GM12892 (cell line): ENCODE measurements at places on chromosomes 6 and 20.
A peak's percentile ranks its signal among the peaks of the same experiment; 100 is the strongest.

DNA sequence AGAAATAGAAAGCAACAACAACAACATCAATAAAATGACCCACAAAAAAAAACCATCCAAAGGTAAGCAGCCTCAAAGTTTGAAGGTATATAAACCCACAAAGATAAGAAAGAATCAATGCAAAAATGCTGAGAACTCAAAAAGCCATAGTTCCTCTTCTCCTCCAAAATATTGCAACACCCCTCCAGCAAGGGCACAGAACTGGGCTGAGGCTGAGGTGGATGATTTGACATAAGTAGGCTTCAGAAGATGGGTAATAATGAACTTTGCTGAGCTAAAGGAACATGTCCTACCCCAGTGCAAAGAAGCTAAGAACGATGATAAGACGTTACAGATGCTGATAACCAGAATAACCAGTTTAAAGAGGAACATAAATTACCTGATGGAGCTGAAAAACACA lies 188.8 kb upstream of the BTBD3 start:
- no peak for DNase-seq

DNA sequence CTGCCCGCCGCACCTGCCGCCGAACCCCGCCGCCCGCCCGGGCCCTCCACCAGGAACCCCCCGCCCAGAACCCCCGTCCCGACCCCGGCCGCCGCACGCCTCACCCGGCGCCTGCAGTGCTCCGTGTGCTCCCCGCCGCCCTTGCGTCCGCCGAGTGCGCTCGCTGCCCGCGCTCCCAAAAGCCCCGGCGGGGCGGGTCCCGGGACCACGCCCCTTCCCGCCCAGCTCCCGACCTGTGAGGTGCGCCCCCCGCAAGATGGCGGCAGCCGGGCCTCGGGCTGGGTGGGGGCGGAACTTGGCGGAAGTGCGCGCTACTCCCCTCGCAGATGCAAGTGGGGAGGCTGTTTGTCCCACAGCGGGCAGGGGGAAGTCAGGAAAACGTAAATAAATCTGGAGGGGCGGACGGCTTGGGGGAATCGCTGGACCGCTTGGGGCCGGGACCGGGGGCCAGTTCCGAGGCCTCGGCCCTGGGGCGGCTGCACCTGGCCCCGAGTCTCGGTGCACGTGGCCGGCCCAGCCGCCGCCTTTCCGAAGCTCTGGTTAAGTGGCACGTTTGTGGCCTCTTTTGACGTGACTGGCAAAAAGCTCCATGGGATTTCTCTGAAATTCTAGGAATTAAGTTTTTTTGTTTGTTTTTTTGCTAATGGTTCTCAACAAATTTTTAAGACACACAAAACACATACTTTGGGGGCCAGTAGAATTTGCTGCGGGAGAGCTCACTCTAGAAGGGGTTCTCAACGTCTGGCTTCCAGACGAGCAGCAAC lies at the start of gene EZR:
TSS of gene EZR (minus strand) at position 156 of the 764 bp plus-strand sequence. CDS start 1,275 bp downstream, outside the sequence.
- DNase-seq = peak; percentile 86

GRCh38 chr20:44549123-44549522 lies 27.3 kb upstream of the SERINC3 start:
- no peak for DNase-seq

DNA sequence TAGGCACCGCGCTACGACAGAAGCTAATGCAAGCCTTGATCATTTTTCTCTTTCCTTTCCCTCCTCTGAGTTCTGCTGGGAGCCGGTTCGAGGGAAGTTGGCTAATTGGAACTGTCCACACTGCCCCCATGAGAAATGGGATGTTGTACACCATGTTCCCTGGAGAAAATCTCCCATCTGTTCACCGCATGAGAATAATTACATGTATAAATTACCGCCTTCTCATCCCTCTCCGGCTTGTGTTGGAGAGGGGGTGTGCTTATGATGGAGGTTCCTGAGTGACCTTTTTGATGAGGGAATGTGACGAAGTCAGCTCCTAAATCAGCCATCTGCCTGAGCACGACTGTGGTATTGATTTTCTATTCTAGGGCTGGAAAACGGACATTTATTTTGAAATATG lies 320.2 kb upstream of the SULF2 start:
- DNase-seq = no peak

GRCh38 chr6:36955671-36956445 lies 1.3 kb downstream of the PI16 start:
- no peak for DNase-seq

DNA sequence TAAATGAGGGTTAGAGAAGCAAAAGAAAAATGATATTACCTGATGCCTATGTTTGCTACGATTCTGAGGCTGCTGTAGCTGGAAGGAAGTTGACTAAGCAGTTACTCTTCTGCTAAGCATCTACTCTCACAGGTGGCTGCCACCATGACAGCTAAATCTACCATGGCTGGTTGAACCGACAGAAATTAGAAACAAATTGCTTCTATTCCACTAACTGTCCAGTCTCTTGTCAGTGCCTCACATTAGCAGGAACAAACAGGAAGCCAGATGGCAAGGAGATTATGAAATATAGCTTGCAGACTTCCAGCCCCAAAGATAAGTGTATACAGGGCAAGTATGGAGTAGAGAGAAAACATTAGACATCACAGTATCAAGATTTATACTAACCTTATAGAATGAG lies 59.4 kb upstream of the TMEM200A start:
- no peak for DNase-seq

DNA sequence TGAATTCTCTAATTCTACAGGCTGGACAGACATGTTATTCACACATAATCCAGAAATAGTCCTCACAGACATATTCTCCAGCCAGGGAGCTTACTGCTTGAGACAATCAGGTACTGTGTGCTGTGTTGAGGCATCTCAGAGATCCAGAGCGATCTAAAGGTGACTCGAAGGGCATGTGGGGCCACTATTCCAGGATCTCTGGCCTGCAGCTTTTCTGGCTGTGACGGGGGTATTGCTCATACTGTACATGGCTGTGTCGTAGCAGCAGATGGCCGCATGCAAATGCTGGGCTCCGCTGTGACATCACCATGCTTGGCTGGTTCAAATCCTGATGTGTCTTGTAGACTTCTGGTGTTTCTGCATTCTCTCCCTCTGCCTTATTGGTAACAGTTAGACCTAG lies 37.8 kb downstream of the CD109 start:
- no peak for DNase-seq

GRCh38 chr20:8860011-8860495 lies 208.8 kb upstream of the PLCB4 start:
- DNase-seq = no peak

- DNase-seq = no peak
Observed at GRCh38 chr6:125363039-125363823, 61.5 kb upstream of the HDDC2 start.

DNA sequence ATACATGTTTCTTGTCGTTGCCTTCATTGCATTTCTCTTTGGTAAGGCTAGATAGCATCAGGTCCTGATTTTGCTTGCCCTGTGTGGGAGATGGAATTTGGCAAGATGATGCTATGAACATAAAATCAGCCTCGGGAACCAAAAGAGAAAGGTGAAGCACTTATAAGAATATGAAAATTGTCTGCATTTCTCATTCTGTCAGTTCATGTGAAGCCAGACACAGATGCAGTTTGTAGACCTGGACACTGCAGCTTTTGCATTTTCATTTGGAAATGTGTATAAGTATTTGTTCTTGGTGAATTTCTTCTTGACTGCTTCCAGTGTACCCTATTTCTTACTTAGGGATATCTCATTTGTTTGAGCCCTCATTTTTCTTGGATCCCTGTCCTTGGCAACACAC lies 1.3 kb downstream of the YWHAB start:
- no peak for DNase-seq

DNA sequence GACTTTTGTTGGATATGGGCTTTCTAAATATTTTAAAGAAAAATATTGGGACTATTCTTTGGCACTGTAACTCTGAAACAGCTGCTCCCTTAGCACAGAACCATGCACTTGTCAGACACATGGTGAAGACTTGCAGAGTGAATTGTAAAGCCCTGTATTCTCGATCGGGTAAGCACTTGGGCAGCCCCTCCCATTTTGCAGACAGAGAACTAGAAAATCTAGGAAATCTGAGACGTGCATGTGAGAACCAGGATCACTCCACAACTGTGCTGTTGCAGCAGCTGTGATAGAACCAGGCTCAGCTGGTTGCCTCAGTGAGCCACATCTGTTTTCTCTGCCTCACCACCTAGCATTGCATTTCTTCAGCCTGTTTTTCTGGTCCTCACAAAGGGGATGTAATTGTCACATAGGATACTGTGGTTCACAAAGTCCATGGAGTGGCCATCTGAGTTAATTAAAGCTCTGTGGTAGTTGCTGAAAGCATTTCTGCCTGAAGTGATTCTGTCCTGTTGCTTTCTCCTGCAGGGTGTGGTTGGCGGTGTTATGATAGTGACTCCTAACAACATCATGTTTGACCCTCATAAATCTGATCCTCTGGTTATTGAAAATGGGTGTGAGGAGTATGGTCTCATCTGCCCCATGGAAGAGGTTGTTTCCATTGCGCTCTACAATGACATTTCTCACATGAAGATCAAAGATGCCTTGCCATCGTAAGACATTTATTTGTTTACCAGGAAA lies 71.8 kb upstream of the HINT3 start:
- DNase-seq = no peak

GRCh38 chr6:160005861-160006540 lies 37.1 kb downstream of the IGF2R start:
- DNase-seq = no peak

DNA sequence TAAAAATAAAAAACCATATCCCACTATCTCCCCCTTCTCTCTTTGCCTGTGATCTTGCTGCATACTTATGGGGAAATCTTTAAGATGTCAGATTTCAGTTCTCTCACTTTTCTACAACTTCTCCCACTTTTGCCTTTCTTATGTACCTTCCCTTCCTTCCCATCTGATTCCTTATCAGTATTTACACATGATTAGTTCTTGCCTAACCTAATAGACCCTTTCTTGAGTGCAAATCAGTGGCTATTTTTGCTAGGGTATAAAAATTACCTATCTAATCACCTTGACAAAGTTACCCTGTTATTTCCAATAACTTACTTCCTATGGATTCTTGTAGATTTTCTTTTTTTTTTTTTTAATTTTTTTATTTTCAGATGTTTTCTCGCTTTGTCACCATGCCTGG lies 75.7 kb downstream of the PTPRA start:
- no peak for DNase-seq

GRCh38 chr6:54467384-54467783 lies 159.1 kb downstream of the TINAG start:
- DNase-seq = no peak

DNA sequence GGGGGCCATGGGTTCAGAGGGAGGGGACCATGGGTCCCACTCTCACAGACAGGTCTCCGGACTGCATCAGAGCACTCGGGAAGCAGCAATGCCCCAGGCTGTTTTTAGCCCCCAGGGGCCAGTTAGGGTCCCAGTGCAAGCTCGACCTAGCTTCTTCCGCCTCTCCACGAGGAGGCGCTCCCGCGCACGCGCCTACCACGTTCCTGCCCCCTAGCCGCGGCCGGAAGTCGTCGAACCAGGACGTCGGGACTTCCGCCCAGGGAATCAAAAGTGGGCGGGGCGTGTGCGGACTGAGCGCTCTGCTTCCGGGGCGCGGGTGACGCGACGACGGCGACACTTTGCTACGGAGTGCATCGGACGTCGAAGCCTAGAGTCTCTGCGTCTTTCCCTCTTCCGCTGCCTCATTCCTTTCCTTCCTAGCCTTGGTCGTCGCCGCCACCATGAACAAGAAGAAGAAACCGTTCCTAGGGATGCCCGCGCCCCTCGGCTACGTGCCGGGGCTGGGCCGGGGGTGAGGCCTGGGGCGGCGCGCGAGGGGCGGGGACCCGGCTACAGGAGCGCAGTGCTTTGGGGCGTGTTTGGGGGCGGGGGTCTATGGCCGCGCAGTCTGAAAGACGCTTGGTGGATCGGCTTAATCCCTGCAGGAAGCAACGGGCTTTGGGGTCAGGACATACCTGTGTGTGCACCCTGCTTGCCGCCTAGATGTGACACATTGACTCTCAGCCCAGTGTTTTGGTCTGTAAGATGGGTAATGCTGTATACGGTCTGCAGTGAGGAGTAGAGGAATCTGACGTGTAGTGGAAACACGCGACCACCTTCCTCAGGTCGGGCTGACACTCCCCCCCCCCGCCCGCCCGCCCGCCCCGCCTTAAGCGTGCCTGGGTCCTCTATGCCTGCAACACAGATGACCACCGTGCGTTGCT lies at the start of gene PRPF6:
TSS of gene PRPF6 (plus strand) at position 327 of the 923 bp plus-strand sequence. CDS start at position 441, 114 bp downstream.
- DNase-seq = peak; percentile 96
